NCI-H1930 (cell line): ENCODE measurements at places on chromosomes 3 and 15.

DNA sequence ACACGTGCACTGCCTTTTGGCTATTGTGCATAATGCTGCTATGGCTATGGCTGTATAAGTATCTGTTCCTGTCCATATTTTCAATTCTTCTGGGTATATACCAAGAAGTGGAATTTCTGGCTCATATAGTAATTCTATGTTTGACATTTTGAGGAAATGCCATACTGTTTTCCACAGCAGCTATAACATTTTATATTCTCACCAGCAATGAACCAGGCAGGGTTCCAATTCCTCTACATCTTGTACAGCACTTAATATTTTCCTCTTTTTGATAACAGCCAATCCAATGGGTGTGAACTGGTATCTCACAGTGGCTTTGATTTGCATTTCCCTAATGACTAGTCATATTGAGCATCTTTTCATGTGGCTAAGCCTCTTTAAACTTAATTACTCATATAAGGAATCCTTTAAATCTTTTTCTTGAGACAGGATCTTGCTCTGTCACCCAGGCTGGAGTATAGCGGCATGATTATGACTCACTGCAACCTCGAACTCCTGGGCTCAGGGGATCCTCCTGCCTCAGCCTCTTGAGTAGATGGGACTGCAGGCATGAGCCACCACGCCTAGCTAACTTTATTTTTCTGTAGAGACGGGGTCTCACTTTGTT is 38.1 kb upstream of the IGDCC4 start:
- DNase-seq: no peak

- no peak for DNase-seq
Measured at GRCh38 chr3:61417352-61417751, 144.0 kb upstream of the PTPRG start.

GRCh38 chr15:73752806-73753193 is 351 bp downstream of the INSYN1 start:
- DNase-seq: no peak

- DNase-seq: no peak
Measured at GRCh38 chr15:38745126-38745525, 180.5 kb upstream of the RASGRP1 start.

- no peak for DNase-seq
Measured at GRCh38 chr15:70245932-70246622, 148.4 kb upstream of the TLE3 start.

- no peak for DNase-seq
Measured at GRCh38 chr3:187368251-187369088, at the start of gene RTP4. Gene RTP4, plus strand, starts transcription at chr3:187368385. Its CDS starts 57 bp downstream, at chr3:187368442.
